ENCODE measurements at places on chromosomes 16 and 17. TPM values are rescaled to one million over a fixed set of nuclear protein-coding genes. Genes with fewer than 3 reads are reported as not detected.

Gene MYO15A
- total RNA-seq = 3.2 TPM

Gene CFAP97D1
- not detected for total RNA-seq

Gene HID1
- 7.4 TPM for total RNA-seq

Gene CDK3
- total RNA-seq = 9.1 TPM

Gene SLFN14
- not detected for total RNA-seq

Gene ASPA
- not detected for total RNA-seq

Gene STH
- not detected for total RNA-seq

Gene ASGR2
- not detected for total RNA-seq

Gene NPIPB12
- 81.5 TPM for total RNA-seq

Gene EPOP
- 30.3 TPM for total RNA-seq

Gene HERPUD1
- 403 TPM for total RNA-seq

Gene WNK4
- 1.0 TPM for total RNA-seq
